ENCODE measurements at places on chromosomes 6 and 20. TPM values are rescaled to one million over a fixed set of nuclear protein-coding genes. Genes with fewer than 3 reads are reported as not detected.

PRSS35 gene
- 0.11 TPM for total RNA-seq

TMEM244 gene
- total RNA-seq = not detected

AKAP12 gene
- 4.4 TPM for total RNA-seq

THEMIS gene
- not detected for total RNA-seq

Data from placental epithelial cell (primary cell).